ENCODE measurements at places on chromosomes 13 and 19.
A peak's percentile ranks its signal among the peaks of the same experiment; 100 is the strongest.

DNA sequence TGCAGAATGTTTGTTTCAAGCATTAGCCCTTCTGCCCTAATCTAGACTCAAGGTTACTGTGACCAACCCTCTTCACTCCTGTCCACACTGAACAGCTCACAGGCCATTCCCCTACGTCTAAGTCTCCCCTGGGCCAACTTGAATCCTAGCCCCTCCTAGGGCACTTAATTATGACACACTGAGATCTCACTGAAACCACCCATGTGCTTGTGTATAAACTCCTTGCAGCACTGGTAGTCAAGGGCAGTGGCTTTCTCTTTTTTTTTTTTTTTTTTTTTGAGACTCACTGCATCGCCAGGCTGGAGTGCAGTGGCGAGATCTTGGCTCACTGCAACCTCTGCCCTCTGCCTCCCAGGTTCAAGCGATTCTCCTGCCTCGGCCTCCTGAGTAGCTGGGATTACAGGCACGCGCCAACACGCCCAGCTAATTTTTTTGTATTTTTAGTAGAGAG lies 1.9 kb upstream of the AKT2 start:
- no peak for DNase-seq

DNA sequence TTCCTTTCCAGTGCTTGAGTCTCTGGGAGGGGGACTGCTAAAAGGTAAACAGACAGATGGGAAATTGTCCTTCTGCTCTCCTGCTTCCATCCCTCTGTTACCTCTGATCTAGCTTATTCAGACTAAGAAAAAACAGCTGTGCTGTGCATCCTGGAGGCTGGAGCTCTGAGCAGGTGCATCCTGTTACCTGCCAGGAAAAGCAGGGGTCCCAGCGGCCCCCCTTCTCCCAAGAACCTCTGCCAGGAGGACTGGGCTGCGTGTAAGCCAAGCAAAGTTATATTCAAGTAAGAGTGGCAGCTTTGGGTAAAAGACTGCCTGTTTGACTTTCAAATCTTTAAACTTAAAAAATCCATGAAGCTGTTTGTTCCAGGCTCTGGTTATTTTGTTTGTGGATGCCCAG lies 75.1 kb downstream of the C13orf42 start:
- no peak for DNase-seq

- no peak for DNase-seq
Measured at GRCh38 chr13:34951528-34951927, 9.5 kb downstream of the NBEA start.

GRCh38 chr13:93736909-93737308 lies 510.3 kb downstream of the GPC6 start:
- no peak for DNase-seq

GRCh38 chr19:46574533-46574932 lies 26.6 kb upstream of the CALM3 start:
- no peak for DNase-seq

- DNase-seq = no peak
Measured at GRCh38 chr13:96388598-96388997, 298.7 kb downstream of the HS6ST3 start.

DNA sequence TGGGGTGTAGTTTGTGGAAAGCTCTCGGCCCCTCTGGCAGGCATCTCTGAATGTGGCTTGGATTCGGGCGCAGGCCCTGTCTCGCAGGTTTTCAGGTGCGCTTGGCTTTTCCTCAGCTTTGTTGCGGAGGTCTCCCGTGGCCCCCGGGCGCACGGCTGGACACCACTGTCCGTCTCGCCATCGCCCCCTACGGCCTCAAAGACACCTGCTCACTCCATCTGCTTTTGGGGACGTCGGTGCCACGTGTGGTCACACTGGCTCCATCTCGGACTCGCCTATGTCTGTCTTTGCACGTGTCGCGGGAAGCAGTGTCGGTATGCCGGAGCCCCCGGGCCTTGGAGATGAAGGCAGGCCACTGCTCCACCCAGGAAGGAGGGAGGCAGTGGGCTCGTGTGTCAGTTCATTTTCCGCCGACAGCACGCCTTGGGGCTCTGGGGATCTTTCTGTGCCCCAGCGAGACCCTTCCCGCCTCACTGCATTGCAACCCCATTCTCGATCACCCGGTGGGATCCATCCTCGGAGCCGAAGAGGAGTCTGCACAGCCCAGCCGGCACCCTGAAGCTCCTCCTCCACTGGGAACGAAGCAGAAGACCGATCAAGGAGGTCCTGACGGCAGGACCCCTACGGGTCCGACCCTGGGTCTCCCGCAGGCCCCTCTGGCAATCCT lies 42.1 kb downstream of the ZNF146 start:
- DNase-seq = no peak

GRCh38 chr13:64029343-64030093 lies 2613.9 kb upstream of the PCDH20 start:
- no peak for DNase-seq

GRCh38 chr13:28049215-28049614 lies 51.2 kb downstream of the FLT3 start:
- no peak for DNase-seq

DNA sequence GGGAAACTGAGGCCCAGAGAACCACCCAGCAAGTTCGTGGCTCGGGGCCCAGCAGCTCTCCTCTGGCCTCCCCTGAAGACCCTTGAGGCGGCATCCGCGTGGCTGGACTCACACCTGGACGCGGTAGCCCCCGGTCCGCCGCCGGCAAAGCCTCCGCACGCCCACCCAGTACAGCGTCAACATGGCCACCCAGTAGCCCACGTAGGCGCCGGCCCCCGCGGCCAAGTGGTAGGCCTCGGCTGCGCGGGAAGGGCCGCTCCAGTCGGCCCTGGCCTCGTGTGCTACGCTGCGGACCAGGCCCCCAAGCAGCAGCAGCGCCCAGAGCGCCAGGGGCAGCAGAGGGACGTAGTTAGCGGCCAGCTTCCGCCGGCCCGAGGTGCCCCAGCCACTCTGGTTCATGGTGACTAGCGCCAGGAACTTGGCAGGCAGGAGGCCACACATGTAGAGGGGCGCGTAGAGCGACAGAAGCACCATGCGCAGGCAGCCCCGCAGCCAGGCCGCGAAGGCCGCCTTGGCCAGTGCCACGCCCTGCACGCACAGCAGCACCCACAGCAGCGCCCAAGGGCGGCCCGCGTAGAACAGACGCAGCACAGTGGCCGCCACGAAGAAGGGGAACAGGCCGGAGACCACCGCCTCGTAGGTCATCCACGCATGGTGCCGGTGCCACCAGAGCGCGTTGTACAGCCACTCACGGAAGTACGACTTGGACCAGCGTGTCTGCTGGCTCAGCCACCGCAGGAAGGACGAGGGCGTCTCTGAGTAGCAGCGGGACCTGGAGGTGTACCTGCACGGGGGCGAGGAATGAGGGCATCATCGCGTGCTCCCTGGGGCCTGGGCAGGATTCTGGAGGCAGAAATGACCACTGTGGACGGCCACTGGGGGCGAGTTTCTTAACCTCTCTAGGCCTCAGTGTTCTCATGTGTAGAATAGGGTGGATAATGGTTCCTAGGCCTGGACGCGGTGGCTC lies 10.2 kb downstream of the HAS1 start:
- DNase-seq = no peak

DNA sequence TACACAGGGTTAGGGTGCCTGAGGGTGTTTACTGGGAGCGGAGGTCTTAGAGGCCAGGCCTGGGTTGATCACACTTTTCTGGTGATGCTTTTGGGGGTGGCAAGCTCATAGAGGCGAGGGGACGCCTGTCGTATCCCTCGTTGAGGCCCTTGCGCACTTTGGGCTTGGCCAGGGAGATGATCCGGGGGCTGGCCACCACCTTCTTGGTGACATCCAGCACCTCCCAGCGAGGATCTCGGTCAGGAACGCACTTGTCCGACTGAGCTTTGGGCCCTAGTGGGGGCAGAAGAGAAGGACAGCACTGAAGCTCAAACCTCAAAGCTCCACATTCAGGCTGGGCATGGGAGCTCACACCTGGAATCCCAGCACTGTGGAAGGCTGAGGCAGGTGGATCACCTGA lies 17.6 kb upstream of the MIER2 start:
- no peak for DNase-seq

DNA sequence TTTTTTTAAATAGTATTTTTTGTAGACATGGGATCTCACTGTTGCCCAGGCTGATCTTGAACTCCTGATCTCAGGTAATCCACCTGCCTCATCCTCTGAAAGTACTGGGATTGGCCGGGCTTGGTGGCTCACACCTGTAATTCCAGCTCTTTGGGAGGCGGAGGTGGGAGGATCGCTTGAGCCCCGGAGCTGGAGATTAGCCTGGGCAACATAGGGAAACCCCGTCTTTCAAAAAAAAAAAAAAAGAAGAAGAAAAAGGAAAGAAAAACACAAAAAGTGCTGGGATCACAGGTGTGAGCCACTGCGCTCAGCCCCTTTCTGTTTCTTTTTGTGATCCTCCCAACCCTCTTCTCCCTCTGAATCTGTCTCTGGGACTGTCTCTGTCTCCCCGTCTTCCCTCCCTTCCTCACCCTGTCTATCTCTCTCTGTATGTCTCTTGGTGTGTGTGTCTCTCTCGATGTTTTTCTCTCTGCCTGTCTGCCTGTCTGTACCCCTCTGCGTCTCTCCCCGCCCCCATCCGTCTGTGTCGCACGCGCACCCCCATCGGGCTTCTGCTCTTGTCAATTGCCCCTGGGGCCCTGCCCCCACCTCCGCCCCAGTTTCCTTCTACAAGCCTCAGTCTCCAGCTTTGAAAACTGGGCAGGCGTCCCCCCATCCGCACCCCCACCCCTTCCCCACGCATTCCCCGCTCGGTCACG lies 540 bp upstream of the ZFP36 start:
- peak; percentile 76 for DNase-seq

- no peak for DNase-seq
Measured at GRCh38 chr13:51645154-51645650, 60.9 kb downstream of the WDFY2 start.

- DNase-seq = no peak
Measured at GRCh38 chr13:27967203-27967735, 1.8 kb downstream of the CDX2 start.

DNA sequence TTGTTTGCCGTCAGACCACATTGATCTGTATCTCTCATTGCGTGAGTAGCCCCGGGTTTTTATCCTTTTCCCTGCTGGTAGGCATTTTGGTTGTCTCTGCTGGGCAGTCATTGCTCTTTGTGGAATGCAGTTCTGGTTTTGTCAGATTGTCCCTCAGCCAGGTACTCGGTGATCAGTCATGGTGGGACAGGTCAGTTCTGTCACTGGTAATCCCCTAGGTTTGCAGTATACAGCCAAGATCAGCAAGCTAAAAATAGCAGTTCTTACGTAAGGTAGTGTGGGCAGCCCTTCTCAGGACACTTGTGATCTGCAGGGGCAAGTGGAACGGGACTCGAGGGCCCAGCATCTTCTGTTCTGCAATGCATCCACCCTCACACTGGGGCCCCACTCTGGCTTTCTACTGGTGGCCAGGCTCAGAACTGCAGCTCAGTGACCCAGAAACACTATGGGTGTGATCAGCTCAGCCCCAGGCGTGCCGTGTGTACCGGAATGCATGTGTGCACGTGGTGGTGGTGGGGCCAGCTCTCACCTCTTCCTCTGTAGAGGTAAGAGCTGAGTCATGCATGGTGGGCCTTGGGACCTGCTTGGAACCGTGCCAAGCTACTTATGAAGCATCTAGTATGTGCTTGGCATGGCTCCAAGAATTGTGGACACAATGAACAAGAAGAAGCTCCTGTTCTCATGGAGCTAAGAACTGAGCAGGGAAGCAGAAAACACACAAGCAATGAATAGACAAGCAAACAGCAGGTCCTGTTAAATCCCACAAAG lies 6.3 kb downstream of the PLEKHF1 start:
- peak; percentile 82 for DNase-seq

GRCh38 chr19:40639638-40639982 lies 38.4 kb downstream of the LTBP4 start:
- DNase-seq = no peak

- DNase-seq = no peak
Measured at GRCh38 chr19:9956956-9957355, 20.6 kb upstream of the OLFM2 start.

DNA sequence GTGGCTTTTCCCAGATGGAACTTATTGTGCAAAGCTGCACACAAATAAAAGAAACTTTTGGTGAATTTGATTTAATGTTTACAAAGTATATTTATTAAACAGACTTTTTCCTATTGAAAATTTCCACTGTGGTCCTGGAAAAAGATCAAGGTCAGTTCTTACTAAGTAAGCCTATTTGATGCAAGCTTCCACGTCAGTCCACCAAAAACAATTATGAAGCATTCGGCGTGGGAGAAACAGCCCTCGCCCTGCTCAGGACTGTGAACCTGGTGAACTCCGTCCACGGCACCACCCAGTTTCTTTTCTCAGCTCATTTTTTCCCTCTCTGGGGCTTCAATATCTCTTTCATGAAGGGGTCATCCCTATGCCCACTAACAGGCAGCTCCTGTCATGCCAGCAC lies 149.8 kb downstream of the EFNB2 start:
- no peak for DNase-seq

- no peak for DNase-seq
Measured at GRCh38 chr19:6521718-6522646, 8.8 kb upstream of the TNFSF9 start.

GRCh38 chr19:19077103-19077502 lies 13.3 kb downstream of the SLC25A42 start:
- no peak for DNase-seq

DNA sequence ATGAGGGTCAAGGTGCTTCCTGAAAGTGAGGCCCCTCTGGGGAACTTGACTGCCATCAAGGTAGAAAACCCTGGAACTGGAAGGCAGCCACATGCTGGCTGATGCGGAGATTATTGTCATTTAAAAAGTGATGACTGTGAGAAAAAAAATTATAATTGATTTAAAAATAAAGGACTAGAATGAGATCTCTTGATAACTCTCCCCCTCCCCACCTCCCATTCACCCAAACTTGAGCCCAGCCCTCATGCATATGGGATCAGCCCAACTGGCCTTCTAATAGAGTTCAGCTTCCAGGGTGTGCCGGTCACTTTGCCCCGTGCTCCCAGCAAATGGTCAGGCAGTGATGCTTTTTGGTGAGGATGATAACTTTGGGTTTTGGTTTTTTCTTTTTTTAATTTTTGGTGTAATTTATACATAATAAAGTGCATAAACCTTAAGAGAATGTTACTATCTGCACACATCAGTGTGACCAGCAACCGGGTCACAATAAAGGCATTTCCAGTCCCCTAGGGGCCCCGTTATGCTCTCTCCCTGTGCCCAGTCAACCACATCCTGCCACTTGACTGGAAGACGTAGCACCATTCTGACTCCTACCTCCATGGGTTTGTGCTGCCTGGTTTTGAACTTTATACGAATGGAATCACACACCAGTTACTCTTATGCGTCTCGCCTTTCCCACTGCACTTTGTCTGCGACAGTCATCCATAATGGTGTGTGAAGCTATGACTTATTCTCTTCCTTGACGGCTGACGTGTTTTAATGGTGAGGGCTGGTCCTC lies 187.9 kb downstream of the USP12 start:
- DNase-seq = no peak

DNA sequence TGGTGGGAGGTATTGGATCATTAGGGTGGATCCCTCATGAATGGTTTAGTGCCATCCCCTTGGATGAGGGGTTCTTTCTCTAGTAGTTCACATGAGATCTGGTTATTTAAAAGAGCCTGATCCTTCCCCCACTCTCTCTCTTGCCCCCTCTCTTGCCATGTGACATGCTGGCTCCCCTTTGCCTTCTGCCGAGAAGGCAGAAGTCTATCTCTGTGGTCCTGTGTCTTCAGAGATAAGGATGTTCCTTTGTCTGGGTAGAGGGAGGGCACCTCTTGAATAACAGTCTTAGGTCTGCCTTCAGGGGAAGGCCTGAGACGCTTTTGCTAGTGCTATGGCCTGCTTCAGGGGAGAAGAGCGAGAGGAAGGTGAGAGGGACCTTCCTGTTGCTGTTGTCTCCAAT lies 2.0 kb upstream of the ZDHHC20 start:
- no peak for DNase-seq
